ENCODE measurements at places on chromosomes 13 and 19. TPM values are rescaled to one million over a fixed set of nuclear protein-coding genes. Genes with fewer than 3 reads are reported as not detected.

Gene PRR22
- not detected for polyA plus RNA-seq

Gene VAV1
- not detected for polyA plus RNA-seq

Gene MIPEP
- 10.1 TPM for polyA plus RNA-seq

Gene ZNF230
- polyA plus RNA-seq, result 3.3 TPM

Gene ONECUT3
- polyA plus RNA-seq, result not detected

Gene A1BG
- polyA plus RNA-seq, result not detected

Gene ZNF554
- 3.1 TPM for polyA plus RNA-seq

Gene LRRC25
- polyA plus RNA-seq, result not detected

Gene CGB8
- polyA plus RNA-seq, result not detected

Gene FBXL12
- polyA plus RNA-seq, result 0.41 TPM

Gene GSX1
- not detected for polyA plus RNA-seq

Gene ERFL
- polyA plus RNA-seq, result not detected

Gene MBD3L4
- polyA plus RNA-seq, result not detected

Gene KIRREL2
- polyA plus RNA-seq, result 1.1 TPM

Gene ERICH4
- not detected for polyA plus RNA-seq

Gene GRK1
- polyA plus RNA-seq, result not detected

Gene KRTDAP
- polyA plus RNA-seq, result 0.58 TPM

Gene ATXN8OS
- 15.0 TPM for polyA plus RNA-seq

Gene PSG1
- polyA plus RNA-seq, result 0.67 TPM

Gene IL11
- not detected for polyA plus RNA-seq

Gene KRI1
- polyA plus RNA-seq, result 2.4 TPM

Gene LPAR2
- polyA plus RNA-seq, result 0.40 TPM

Gene RNF113B
- polyA plus RNA-seq, result 0.69 TPM

Gene INAFM1
- polyA plus RNA-seq, result 1.4 TPM

Gene PINLYP
- polyA plus RNA-seq, result 17.2 TPM

Gene MBD3L3
- polyA plus RNA-seq, result not detected

Gene PTOV1
- 47.9 TPM for polyA plus RNA-seq

Gene ABCA7
- 2.1 TPM for polyA plus RNA-seq

Gene IL12RB1
- not detected for polyA plus RNA-seq

All from Purkinje cell (primary cell).